ENCODE measurements at places on chromosomes 6 and 20. TPM values are rescaled to one million over a fixed set of nuclear protein-coding genes. Genes with fewer than 3 reads are reported as not detected.

The PLTP gene
- total RNA-seq = 17.7 TPM

The CST1 gene
- not detected for total RNA-seq

The PEX3 gene
- total RNA-seq = 16.5 TPM

The FAM217A gene
- total RNA-seq = not detected

The DTNBP1 gene
- 29.3 TPM for total RNA-seq

The BTN1A1 gene
- total RNA-seq = 0.10 TPM

The TAGAP gene
- 0.13 TPM for total RNA-seq

The FAM83D gene
- total RNA-seq = 30.9 TPM

The NXT1 gene
- 31.3 TPM for total RNA-seq

The KCNK16 gene
- total RNA-seq = not detected

The BAG2 gene
- total RNA-seq = 14.0 TPM

The IL17F gene
- total RNA-seq = not detected

The RSPH9 gene
- 0.28 TPM for total RNA-seq

The HAO1 gene
- 0.13 TPM for total RNA-seq

The PNISR gene
- total RNA-seq = 91.3 TPM

The GPSM3 gene
- total RNA-seq = 2.0 TPM

The SLA2 gene
- total RNA-seq = 0.13 TPM

The BPI gene
- total RNA-seq = not detected

The PI16 gene
- total RNA-seq = not detected

The BHLHE23 gene
- total RNA-seq = not detected

The MATN4 gene
- 0.15 TPM for total RNA-seq

The NMBR gene
- total RNA-seq = not detected

The ZNF831 gene
- total RNA-seq = 0.03 TPM

The TRIM15 gene
- total RNA-seq = 0.13 TPM

The FOXQ1 gene
- 11.7 TPM for total RNA-seq

The RALY gene
- total RNA-seq = 164 TPM
